ENCODE measurements at places on chromosomes 16 and 17.

GRCh38 chr17:11986179-11986941 is 10.9 kb downstream of the ZNF18 start:
- DNase-seq, result no peak

- DNase-seq, result no peak
These were observed 478.4 kb downstream of the HS3ST3B1 start for GRCh38 chr17:14779241-14779640.

GRCh38 chr17:65885541-65886312 is 306.2 kb downstream of the CEP112 start:
- no peak for DNase-seq

- no peak for DNase-seq
These were observed 302.7 kb downstream of the MAP2K6 start for GRCh38 chr17:69717214-69717613.

- DNase-seq, result no peak
These were observed 2.6 kb downstream of the CTRB2 start for GRCh38 chr16:75204410-75204758.

- DNase-seq, result no peak
These were observed 3.1 kb upstream of the MED11 start for GRCh38 chr17:4728124-4728523.

DNA sequence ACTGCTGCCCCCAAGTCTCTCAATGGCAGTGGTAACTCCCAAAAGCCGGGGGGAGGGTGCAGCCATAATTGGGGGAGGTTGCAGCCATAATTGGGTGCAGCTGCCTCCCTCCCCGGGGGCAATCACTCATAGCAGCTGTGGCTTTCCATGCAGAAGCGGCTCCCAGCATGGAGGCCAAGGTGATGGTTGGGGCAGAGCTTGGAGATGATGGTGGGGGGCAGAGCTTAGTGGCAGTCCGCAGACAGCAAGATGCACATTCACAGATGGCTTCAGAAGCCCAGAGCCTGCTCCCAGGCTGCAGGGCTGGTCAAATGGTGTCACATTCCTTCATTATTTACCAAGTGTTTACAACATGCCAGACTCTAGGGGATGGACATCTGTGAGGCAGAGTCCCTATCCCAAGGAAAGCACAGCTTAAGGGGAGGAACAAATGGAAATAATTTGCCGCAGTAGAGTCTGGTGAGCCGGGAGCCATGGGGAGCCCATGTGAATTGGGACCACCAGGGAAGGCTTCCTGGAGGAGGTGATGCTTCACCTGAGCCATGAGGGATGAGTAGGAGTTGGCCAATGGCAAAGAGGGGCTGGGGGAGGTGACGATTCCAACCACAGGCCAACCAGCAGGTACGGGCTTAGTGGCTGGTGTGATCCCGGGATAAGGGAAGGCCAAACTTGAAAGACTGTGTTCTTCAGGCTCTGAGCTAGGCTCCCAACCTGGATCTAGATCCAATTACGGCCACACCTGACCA is 8.1 kb downstream of the DOC2B start:
- no peak for DNase-seq

DNA sequence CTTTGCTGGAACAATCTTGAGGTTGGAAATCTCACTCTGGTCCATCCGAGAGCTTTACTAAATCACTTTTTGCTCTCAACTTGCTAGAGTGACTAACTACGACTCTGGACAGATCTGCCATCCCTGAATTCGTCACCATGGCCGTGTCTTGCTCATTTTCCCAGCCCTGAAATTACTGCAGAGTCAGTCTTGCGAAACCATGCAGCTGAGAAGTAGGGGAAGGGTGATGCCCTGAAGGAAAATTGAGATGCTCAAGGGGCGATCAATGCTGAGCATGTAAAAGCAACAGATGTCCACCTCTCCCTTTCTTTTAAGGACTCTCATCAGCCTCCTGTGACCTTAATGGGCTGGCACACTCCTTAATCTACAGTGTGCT is 18.8 kb downstream of the PCTP start:
- DNase-seq, result no peak

DNA sequence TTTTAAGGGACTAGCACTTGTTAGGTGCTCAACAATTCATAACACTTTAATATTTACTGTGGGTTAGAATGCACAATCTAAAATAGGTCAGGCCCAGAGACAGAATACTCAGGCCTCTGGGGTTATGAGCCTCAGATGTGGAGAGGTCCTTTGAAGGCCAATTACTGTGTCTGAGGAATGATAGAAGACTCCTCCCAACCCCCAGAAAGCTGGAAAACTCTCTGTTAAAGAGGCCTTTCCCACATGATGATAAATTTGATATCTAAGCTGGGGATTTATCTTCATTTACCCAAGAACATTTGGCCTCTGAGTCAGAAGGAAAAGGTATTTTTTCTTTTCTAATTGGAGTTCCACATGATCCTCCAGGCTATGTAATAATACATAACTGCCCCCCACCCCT is 41.1 kb upstream of the MMD start:
- no peak for DNase-seq

DNA sequence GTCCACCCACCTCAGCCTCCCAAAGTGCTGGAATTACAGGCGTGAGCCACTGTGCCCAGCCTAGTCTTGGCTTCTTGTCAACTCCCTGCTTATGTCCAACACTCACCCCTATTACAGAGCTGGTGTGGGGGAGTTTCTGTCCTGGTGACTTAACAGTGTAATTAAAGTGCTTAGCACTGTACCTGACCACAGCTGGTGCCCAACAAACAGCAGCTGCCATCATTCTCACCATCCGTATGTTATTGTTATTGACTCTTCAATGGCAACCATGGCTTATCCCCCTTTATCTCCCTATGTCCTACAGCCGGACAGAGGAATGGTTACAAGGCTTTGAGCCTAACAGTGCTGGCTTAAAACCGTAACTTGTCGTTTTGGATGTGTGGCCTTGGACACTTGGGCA is 17.0 kb upstream of the BRCA1 start:
- DNase-seq, result no peak

- no peak for DNase-seq
These were observed 701.1 kb downstream of the WWOX start for GRCh38 chr16:78800523-78800922.

DNA sequence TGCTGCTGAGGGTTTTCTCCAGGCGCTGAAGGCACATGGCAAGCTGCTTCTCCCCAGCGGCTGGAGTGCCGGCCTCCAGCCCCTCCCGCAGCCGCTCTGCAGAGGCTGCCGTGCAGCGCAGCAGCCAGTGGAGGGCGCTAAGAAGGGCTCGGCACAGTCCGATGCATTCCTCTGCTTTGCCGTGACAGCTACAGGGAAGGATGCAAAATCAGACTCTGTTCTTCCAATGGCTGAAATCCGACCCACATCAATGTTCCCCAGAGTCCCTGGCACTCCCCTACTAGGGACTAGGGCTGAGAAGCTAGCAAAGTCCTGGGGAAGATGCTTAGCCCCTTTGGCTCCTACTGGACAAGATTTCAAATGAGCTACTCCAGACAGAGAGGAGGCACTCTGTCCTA is 19.0 kb downstream of the MED24 start:
- DNase-seq, result no peak

- DNase-seq, result no peak
These were observed 19.0 kb downstream of the CBFA2T3 start for GRCh38 chr16:88957887-88958577.

DNA sequence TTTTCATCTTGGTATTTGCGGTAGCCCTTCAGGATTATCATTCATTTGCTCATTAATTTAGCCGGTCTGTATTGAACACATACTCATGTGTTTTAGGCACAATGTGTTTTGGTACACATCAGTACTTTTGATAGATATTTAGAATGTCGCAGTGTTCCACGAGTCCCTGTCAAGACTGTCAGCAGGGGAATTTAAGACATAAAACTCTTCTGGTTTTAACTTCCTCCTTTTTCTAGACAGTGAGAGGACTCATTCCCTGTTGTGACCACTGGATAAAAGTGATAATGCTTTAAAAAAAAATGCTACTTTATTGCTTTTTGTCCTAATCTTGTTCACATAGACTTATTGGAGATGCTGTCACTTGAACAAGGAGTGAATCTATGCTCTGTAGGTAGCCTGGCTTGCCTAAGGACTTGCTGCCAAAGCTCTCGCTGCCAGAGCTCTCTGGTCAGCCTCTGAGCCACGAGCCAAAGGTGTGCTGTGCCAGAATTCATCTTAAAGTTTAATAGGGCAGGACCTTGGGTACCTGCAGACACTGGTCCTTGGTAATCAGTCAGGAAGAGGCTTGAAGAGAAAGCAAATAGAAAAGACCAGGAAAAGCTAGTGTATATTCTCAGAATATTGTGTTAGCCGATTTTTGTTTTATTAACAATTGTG is 5.4 kb downstream of the DCAF7 start:
- DNase-seq, result no peak

GRCh38 chr16:79982361-79982760 is 381.8 kb upstream of the MAF start:
- no peak for DNase-seq

DNA sequence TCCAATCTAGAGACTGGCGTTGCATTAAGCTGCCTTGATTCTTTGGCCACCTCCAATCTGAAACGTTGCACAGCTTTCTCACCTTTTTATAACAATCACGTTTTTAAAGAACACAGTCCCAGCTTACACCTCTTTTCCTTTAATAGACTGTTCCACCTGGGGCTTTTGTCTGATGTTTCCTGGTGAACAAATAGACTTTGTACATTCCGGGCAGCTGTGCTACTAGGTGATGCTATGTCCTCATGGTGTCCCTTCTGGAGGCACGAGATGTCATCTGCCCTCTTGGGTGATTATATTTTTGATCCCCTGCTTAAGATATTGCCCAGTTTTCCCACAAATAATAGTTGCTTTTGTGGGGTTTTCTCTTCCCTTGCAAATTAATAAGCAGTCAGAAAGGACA is 225.5 kb downstream of the SOX9 start:
- no peak for DNase-seq

DNA sequence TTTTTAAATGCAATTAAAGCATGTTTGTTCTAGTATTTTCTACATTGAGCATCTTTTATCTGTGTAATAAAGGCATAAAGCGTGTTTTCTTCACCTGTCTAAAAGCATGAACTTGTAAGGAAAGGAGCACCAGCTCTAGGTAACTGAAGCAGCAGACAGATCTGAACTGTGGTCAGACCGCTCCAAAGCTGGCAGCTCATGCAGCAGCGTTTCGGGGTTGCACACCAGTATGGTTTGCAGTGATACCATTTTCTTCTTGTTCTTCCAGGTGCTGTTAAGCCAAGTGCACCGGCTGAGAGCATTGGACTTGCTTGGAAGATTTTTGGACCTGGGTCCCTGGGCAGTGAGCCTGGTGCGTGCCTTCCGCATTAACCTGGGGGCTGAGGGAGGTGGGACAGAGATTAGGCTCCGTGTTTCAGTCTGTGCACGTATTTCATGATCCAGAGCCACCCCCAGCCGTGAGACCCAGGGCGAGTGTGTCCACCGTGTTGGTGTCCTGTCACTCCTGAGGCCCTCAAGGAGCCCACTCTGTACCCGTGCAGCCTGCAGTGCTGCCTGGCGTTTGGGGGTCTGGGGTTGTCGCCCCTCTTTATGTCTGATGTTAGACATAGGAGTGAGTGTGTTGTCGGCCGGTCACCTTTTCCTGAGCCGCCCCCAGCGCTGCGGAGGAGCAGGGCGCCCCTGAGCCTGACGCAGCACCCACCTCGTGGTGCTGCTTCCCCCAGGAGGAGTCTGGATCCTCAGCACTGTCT is 136.3 kb upstream of the CHMP6 start:
- no peak for DNase-seq

DNA sequence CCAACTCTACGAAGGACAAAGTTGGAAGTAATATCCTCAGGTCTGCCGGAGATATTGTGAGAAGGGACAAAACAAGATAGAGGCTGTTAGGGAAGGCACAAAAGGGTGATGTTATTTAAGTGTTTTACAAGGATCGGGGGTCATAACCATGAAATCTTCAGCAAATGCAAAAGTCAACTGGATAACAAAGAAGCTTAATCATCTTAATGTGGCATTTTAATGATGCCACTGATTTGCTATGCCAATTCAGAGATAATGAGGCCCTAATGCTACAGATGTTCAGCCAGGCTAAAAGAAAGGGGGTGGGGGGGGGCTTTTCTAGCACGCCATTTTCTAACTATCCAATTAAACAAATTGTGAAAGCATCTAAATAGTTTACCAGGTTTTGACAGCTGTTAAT is 63.1 kb downstream of the IKZF3 start:
- DNase-seq, result no peak

DNA sequence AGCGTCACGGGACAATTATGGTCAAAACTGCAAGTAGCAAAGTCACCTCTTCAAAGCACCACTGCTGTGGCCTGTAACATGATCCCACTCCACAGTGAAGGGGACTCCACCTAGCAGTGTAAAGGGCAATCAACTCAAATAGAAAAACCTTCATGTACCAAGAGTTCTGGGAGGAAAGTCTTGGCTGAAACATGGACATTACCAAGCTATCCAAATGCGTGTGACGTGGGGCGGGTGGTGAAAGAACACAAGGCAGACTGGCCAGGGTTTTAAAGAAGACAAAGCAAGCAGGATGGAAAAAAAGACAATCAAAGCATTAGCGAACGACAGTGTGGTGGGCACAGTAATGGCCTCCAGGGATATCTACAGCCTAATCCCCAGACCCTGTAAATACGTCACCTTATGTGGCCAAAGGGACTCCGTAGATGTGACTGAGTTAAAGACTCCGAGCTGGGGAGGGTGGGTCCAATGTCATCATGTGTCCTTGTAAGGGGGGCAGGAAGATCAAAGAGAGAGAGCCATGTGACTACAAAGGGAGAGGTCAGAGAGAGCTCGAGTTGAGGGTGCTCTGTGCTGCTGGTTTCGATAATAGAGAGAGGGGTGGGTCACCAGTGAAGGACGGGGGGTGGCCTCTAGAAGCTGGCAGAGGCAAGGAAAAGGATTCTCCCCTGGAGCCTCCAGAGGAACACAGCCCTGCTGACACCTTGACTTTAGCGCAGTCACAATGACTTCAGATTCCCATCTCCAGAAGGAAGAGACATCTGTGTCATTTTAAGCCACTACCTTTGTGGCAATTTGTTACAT is 6.0 kb downstream of the HSDL1 start:
- DNase-seq, result no peak

DNA sequence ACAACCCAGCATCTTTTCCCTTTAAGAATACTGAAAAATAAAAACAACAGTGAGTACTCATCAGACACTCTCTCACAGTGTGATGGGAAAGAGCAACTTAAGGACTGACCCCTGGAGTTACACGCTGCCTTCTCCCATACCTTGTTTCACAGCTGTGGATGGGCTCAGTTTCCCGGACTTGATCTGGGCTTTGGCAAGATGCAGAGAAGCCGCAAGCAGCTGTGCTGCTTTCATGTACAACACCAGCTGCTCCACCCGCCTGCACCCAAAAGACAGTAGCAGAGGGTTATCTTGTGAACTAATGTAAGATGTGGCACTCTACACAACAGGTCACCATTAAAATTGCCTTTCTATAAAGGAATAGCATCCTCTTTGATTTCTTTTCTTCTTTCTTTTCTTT is 32.7 kb upstream of the ALDH3A1 start:
- no peak for DNase-seq

Measured in coronary artery (tissue), 2 donors.